ENCODE measurements at places on chromosomes 4 and X.

DNA sequence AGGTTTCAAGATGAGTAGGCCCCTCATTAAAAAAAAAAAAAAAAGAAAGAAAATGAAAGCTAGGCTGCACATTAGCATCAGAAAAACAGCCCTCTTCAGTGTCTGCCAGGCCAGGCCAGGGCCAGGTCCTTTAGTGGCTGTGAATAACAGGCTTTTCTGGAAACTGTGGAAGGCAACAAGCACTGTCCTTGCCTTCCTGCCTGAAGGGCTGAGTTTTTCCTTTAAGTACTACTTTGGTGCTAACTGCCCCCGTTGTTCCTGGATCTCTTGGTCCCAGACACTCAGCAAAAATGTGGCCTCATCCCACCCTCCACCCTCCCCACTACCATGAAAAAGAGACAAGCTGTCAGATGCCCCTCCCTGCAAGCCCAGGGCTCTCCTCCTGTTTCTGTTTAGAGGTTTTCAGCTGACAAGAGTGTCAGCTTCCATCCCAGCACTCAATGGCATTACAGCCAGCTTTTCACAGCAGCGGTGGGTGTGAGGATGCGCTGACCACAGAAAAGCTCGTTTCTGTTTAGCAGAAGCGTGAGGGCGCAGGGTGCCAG lies 174.2 kb downstream of the NHS start:
- DNase-seq, result no peak

- DNase-seq, result no peak
These were observed 244.3 kb downstream of the PTTG2 start for GRCh38 chr4:38204339-38205035.

DNA sequence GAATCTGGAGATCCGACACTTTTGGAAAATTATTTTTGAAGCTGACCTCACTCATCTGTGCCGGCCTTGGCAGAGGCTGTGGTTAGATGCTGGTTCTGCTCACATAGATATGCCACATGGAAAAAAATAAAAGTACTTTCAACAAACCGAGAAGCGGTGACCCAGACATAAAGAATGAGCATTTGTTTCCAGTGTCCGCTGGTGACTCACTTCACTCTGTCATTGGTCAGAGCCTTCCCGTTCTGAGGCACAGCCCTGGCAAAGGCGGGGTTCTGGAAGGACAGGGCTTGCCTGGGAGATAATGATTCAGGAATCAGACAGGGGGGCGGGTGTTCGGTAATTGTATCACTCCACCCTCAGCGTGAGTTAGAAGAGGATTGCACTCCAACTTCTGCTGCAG lies 172.4 kb upstream of the MXRA5 start:
- DNase-seq, result no peak

GRCh38 chr4:124997124-124997523 lies 284.6 kb upstream of the ANKRD50 start:
- DNase-seq, result no peak

GRCh38 chr4:117949621-117950020 lies 84.7 kb upstream of the NDST3 start:
- no peak for DNase-seq

Measured in iPS DF 6.9 (cell line).